Cortex of kidney (tissue), 1 donor: ENCODE measurements at places on chromosomes 6 and 20.

- DNase-seq: no peak
Measured at GRCh38 chr6:3414327-3415081, 42.3 kb downstream of the SLC22A23 start.

DNA sequence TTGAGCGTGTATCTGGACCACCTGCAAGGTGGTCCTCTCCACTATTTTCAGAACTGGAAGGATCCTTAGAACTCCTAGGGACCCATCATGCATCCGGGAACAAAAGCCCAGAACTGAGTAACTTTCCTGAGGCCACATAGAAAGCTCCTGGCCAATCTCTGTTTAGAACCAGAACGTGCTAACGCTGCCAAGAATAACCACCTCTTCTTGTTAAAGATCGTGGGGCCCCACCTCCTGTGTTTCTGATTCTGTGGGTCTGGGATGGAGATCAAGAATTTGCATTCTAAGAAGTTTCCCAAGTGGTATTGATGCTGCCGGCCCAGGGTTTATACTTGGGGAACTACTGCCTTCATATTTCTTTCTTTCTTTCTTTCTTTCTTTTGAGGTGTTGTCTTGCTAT, 13.3 kb downstream of the CD40 start:
- no peak for DNase-seq

DNA sequence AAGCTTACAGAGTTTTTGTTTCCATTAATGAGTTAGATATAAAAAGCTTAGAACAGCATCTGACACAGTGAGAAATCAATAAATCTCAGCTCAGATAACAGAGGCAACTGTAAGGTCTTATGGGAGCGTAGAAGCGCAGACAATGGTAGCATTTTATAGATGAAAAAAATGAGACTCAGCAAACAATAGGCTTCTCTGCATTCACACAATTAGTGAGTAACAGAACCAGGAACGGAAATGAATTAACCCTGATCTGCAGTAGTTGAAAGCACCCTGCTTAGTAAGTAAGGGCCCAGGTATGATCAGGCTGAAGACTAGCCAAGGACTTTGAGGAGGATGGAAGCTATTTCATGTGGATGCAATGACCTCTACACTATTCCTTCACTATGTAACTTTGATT, 147.2 kb upstream of the EYA4 start:
- DNase-seq: no peak

- no peak for DNase-seq
Measured at GRCh38 chr6:35297601-35298481, at the start of gene DEF6. TSS of gene DEF6 (plus strand) at chr6:35297818. CDS start at chr6:35297857, 39 bp downstream.

- DNase-seq: no peak
Measured at GRCh38 chr6:71457929-71458328, 169.3 kb downstream of the OGFRL1 start.

DNA sequence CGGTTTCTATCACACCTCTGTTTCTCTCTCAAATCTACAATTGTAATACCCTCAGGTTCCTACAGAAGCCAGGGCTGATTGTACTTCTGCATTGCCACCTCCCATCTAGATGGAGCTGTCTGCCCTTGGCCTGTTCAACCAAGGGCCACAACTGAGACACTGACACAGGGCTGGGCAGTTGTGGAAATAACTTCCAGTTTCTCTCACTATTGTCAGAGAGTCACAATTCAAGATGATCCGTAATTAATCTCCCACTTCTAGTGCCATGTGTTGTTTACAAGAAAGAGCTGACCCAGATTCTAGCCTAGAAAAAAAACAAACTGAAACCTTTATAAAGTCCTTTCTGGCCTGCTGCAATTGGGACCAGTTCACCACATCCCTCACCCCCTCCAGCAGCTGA, 22.2 kb downstream of the RCAN2 start:
- no peak for DNase-seq

DNA sequence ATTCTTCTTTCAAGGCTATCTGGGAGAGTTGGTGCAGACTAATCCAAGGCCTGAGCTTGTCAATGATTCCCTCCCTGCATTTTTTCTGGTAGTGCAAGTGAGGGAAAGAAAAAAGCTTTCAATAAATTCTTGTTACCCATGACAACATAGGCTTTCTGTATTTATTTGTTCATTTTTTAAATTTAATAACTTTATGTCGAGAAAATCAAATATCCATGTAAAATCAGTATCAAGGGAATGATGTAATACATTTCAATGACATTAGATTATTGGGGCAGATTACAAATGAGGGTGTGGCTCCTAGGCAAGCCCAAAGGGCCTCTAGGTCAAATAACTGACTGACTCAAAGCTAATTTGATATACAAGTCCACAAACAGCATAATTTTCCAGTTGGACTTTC, 104.0 kb downstream of the GJA1 start:
- no peak for DNase-seq

- DNase-seq: no peak
Measured at GRCh38 chr6:41464481-41464880, 81.7 kb upstream of the FOXP4 start.
